ENCODE measurements at places on chromosomes 3 and 15.

DNA sequence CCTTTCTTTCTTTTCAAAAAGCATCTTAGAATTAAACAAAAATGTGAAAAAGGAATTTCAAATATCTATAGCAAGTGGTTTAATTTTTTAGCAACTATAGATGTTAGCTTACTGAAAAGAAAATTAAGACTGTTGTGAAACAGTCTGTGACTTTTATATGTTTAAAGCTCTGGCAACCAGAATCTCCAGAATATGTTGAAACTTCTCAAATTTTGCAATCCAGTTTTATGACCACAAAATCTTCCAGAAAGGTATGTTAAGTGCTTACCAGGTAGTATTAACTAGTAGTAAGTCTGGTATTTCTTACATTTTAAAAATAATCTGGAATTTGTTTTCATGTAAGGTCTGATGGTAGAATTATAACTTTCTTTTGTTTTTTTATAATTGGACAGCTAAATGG is 235.0 kb downstream of the SLC9A9 start:
- DNase-seq = peak; percentile 70

GRCh38 chr15:23566651-23567050 is 1.2 kb downstream of the MKRN3 start:
- DNase-seq = no peak

DNA sequence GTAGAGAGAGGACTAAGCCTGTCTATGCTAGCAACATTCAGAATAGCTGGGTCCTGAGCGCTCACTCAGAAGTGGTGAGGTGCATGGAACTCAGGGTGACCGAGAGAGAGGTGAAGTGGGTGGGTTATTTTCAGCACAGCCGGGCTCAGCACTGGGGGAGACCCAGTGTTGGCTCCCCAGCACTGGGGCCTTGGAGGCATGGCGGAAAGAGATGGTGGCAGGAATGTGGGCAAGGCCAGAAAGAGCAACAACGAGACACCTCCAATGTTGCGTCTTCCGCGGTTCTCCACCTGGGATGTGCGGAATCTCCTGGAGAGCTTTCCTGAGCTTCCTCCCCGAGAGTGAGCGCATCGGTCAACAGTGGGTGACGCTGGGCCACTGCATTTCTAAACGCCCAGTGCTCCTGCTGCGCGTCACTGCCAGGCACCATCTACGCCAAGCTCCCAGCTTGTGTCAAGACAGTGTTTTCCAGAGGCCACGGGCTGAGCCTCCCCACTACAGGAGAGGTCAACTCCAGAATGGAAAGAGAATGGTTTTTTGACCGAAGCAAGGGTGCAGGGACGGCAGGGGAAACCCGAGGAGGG is 148.4 kb downstream of the ADAMTS17 start:
- no peak for DNase-seq

GRCh38 chr3:158249183-158249582 is 139.3 kb downstream of the RSRC1 start:
- DNase-seq = no peak

DNA sequence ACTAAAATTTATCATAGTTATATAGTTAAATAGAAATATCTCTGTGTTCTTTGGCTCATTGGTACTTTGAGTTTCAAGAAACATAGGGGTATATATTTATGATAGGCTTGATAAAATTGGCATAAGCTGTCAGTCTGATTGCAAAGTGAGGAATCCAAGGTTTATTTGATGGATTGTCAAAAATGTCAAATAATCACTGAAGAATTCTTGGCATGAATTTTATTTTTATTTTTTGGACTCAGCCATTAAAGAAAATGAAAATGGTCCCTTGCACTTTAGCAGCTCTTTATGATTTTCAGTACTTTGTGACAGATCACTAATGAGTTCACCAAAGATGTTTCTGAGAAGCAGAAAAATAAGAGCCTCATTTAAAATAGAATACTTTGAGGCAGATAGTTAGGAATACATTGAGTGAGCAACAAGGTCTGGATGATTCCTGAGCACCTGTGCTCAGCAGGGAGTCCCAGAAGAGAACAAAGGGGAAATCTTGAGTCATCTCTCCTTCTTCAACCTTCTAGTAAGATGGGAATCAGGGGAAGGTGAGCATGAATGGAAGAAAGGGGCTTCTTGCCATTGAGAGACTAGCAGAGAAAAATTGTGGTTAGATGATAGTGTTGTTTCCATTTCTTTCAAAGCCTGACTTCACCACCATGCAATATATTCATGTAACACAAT is 85.3 kb upstream of the VEPH1 start:
- no peak for DNase-seq

DNA sequence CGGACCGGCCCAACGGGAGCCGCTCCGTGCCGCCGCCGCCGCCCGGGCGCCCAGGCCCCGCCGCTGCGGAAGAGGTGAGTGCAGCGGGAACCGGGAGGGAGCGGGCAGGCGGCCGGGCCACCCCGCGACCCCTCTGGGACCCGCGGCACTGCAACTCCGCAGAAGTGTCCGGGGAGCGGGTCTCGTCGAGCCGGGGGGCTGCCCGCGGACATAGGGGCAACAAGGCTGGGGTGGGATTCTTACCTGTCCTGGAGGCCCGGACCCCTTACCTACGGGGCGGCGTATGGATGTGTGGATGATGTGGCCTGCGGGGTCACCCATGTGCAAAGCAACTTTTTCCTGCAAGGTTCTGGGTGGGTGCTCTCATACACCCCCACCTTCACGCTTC is 361 bp downstream of the SEMA3F start:
- no peak for DNase-seq

DNA sequence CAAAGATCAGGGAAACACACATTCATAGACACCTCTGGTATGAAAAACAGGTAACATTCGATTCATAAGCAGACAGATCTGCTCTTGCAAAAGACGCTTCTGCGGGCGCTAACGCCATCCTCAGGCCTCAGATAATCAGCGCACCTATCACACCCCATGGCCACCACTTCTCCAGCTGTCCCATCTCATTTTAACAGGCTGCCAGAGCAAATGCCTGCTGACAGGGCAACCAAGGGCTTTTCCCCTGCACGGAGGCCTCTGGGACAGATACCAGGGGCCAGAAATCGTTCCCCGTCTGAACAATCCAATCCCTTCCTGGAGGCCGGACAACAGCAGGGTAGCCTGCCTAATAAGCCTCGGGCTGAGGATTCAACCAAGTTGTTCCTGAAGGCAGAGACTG is 15.2 kb downstream of the ABCC5 start:
- no peak for DNase-seq

DNA sequence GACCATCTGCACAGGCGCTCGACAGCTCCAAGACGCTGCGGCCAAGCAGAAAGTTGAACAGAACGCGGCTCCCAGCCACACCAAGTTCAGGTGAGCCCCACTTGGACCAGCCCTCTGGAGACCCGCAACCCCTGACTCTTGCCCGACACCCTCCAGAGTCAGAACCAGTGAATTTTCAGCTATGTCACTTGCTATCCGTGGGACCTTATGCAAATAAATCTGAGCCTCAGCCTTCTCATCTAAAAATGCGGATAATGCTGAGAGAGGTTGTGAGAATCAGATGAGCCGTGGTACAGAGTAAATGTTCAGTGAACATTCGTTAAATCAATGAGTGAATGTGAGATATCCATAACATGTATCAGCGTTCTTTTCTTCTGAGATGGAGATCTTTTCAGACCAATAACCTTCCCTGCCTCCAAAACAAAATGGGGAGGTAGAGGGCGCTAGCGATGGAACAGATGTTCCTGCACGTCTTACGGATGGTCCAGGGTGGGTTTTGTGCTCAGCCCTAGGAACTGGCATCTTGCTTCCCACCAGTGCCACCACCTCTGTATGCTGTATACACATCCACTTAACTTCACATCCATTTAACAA is 524 bp downstream of the MRPS11 start:
- DNase-seq = peak; percentile 46

DNA sequence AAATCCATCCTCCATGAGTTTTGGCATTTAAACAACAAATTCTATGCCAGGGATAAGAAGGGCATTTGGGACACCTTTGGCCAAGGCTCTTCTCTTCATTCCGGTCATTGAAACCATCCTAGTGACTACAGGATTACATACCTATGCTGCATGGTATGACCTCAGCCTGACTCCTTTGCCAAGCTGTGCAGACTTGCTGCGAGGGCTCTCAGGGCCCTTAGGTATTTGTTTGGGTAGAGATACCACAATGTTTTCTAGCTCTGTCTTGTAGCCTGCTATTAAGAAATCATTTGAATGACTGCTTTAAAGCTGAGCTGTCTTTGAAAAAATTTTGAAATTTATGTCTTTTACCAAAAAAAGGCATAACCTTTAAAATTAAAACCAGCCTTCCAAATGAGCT is 749.8 kb upstream of the SGO1 start:
- DNase-seq = no peak

DNA sequence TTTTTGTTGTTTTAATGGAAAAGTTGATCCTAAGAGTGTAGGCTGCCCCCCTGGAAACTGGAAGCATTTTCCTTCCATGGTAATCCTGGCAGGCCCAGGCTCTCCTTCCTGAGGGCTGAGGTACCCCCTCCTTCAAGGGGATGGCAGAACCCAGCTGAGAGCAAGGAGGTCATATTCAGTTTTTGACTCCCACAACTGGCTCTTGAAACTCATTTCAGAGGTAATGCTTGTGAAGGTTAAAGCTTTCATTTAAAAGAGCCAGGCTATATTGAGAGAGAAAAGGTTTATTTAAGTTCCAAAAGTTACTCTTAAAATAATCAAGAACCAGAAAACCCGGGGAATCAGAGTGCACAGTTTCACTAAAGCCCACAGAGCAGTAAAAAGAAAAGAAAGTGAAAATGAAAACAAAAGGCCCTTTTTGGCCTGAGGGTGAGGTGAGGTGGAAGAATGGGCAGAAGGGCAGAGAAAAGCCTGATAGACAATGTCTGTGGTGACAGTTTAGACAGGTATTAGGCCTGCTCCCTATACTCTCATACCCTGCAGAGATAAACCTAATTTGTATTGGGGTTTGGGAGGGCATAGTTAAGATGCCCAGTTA is 47.0 kb upstream of the RBP1 start:
- DNase-seq = no peak

GRCh38 chr3:197266331-197266730 is 32.1 kb downstream of the DLG1 start:
- no peak for DNase-seq

DNA sequence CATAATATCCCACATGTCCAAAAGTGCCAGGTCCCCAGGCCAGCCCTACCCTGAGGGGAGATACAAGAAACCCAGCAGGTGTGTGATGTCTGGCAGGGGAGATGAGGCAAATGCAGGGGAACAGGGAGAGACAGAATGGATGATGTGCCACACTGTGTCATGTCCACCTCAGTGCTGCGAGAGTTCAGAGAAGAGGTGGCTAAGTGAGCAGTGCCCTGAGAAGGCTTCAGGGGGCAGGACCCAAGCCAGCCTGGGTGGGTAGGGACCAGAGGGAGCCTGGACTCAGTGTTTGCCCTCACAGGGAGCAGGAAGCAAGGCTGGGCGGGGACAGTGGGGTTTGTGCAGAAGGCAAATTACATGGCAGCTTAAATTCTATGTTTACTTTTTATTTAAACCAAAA is 61.2 kb downstream of the KLHL6 start:
- DNase-seq = no peak

All from choroid plexus epithelial cell (primary cell).